ENCODE measurements at places on chromosomes 6 and 20.

- no peak for DNase-seq
Observed at GRCh38 chr6:77034161-77034560, 429.1 kb downstream of the HTR1B start.

DNA sequence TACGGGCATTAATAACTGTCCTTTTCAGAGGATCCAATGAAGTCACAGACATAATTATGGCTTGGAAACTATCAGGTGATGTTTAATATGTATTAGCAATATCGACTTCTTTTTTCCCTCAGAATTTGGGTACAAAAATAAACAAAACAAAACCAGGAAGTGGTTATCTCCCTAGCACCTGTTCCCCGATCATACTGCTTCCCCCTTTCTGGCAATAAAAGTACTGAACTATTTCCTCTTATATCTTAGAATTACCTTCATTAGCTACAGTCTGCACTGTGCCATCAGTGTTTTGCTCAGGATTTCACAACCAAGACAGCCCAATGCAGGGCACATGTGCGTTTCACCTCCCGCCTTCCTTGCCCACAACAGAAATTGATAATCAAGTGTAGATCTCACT lies 216.9 kb upstream of the BTBD3 start:
- no peak for DNase-seq

DNA sequence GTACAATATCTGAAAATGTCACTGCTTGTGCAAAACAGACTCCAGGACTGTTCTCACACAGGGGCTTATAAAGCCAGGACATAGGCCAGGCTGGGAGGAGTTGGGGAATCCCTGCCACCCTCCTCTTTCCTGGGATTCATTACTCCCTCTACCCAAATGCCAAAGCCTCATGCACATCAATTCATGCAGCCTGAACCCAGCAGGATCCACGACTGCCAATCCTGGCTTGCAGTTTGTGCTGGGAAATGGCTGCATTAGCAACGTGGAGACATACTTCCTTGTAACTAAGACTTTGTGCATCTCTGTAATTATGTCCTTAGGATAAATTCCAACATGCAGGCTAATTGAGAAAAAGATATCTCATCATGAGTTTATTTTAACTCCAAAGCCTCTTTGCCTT lies 143.8 kb downstream of the SYCP2 start:
- DNase-seq, result no peak

- no peak for DNase-seq
Observed at GRCh38 chr6:89675949-89676748, 37.6 kb upstream of the LYRM2 start.
